ENCODE measurements at places on chromosomes 3 and 15. TPM values are rescaled to one million over a fixed set of nuclear protein-coding genes. Genes with fewer than 3 reads are reported as not detected.

Gene DGKG
- total RNA-seq = 16.7 TPM

Gene MESP2
- total RNA-seq = 1.8 TPM

Gene LRRIQ4
- total RNA-seq = not detected

Gene MGLL
- total RNA-seq = 71.8 TPM

Gene GPR27
- total RNA-seq = 0.54 TPM

Gene TERC
- total RNA-seq = 126 TPM

Gene TGM5
- not detected for total RNA-seq

Gene PLA2G4E
- not detected for total RNA-seq

Gene SAMMSON
- total RNA-seq = 3.4 TPM

Data from thoracic aorta (tissue), 2 donors.